ENCODE measurements at places on chromosomes 1 and 21. TPM values are rescaled to one million over a fixed set of nuclear protein-coding genes. Genes with fewer than 3 reads are reported as not detected.

GRCh38 chr1:110348771-110349170 is 9.6 kb downstream of the RBM15 start:
- H3K27ac ChIP-seq = peak overlapping the region; percentile 24
- peaks cover 92% of the 10 kb centered on the region for H3K36me3 ChIP-seq
- no peak for DNase-seq
- H3K4me3 ChIP-seq = no peak overlapping the region
- H3K27me3 ChIP-seq = no peaks in the 10 kb centered on the region
- H3K4me1 ChIP-seq = peaks cover 5% of the 10 kb centered on the region

DNA sequence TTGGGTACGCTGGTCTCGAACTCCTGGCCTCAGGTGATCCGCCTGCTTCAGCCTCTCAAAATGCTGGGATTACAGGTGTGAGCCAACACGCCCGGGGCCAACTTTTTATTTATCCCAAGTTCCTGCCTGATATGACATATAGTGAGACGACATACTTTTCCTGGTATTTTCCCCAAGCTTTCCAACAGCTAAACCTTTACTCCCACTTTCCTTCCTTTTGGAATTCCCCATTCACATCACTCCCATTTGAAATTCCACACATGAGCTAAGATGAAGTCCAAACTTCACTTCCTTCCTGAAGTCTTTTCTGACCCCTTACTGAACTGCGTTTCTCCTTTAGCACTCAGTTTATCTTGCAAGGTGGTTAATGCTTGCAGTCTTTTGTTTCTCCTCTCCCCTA is 64.1 kb downstream of the S1PR1 start:
- no peaks in the 10 kb centered on the region for H3K4me1 ChIP-seq
- DNase-seq = no peak
- no peaks in the 10 kb centered on the region for H3K36me3 ChIP-seq
- no peaks in the 10 kb centered on the region for H3K27me3 ChIP-seq

RHBDL2 gene
- total RNA-seq = not detected

DNA sequence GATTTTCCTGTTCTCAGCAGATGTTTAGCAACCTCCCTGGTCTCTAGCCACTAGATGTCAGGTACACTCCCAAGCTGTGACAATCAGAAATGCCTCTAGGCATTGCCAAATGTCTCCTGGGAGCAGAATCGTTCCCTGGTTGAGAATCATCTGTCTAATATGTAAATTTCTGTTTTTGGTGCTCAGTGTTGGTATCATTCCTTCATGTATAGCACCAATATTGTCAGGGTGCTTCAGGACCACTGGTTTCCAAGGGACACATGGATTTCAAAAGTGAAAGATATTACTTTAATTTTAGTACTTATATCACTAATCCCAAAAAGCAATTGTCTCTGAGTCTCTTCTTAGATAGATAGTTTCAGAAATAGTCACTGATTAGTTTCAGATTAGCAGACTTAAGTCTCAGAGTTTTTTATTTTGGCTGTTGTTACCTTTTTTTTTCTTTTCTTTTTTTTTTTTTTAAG is 160.1 kb downstream of the PTPRC start:
- H3K27ac ChIP-seq = no peak overlapping the region
- H3K4me3 ChIP-seq = no peak overlapping the region
- no peaks in the 10 kb centered on the region for H3K27me3 ChIP-seq
- no peak for DNase-seq
- no peaks in the 10 kb centered on the region for H3K36me3 ChIP-seq

- H3K27ac ChIP-seq = no peak overlapping the region
- peak overlapping the region; percentile 34 for H3K4me3 ChIP-seq
- no peaks in the 10 kb centered on the region for H3K36me3 ChIP-seq
- H3K27me3 ChIP-seq = peaks cover 26% of the 10 kb centered on the region
- H3K4me1 ChIP-seq = peaks cover 3% of the 10 kb centered on the region
- DNase-seq = no peak
Measured at GRCh38 chr1:9293241-9293532, 493 bp downstream of the SPSB1 start.

DNA sequence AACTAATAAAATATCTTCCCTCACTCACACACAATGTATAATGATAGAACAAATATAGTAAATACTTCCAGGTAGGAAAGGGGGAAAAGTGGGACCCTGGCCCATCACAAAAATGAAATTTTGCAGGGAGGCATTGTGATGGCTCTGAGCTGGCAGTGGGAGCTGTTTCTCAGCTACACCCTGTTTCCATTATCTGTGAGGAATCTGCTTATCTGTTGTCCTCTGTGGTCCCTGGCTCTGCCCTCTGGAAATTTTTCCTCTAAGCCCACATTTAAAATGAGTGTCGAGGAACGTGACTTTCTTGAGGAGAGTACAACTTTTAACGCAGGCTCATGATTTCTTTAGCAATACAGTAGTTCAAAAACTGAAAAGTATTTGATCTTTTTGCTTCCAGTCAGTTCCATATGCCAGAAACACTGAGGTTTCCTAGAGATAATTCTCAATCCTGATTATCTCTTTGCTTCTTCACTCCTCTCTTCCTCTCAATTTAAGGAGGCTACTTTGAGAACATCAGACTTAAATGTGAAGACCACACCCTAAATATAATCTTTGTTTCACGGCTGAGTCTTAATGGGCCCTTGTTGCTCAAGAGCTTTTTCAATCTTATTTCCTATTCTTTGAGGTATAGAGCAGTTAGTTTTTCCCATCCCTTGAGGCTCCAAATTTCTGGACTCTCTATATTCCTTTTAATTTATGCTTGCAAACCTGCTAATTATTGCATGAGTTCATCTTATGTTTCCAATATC is 5.0 kb upstream of the EEIG2 start:
- H3K4me3 ChIP-seq = no peak overlapping the region
- no peaks in the 10 kb centered on the region for H3K27me3 ChIP-seq
- H3K4me1 ChIP-seq = peaks cover 4% of the 10 kb centered on the region

GRCh38 chr1:23483321-23484252 is at the start of gene ASAP3:
ASAP3 (minus strand) TSS chr1:23484179; CDS start chr1:23484133, 46 bp downstream.
- H3K27me3 ChIP-seq = no peaks in the 10 kb centered on the region
- H3K27ac ChIP-seq = peak within 1 kb of the TSS; percentile 64
- peaks cover 45% of the 10 kb centered on the region for H3K4me1 ChIP-seq
- peak within 1 kb of the TSS; percentile 68 for H3K4me3 ChIP-seq
- DNase-seq = no peak
- H3K36me3 ChIP-seq = no peaks in the 10 kb centered on the region

GRCh38 chr21:45530423-45531113 is 11.7 kb downstream of the SLC19A1 start:
- H3K4me3 ChIP-seq = no peak overlapping the region
- no peak for DNase-seq
- H3K36me3 ChIP-seq = peaks cover 92% of the 10 kb centered on the region
- H3K4me1 ChIP-seq = no peaks in the 10 kb centered on the region
- H3K27me3 ChIP-seq = no peaks in the 10 kb centered on the region

- peaks cover 13% of the 10 kb centered on the region for H3K27me3 ChIP-seq
- no peak for DNase-seq
- no peaks in the 10 kb centered on the region for H3K36me3 ChIP-seq
- H3K4me3 ChIP-seq = no peak overlapping the region
Measured at GRCh38 chr1:9247894-9248293, 13.3 kb downstream of the H6PD start.

DNA sequence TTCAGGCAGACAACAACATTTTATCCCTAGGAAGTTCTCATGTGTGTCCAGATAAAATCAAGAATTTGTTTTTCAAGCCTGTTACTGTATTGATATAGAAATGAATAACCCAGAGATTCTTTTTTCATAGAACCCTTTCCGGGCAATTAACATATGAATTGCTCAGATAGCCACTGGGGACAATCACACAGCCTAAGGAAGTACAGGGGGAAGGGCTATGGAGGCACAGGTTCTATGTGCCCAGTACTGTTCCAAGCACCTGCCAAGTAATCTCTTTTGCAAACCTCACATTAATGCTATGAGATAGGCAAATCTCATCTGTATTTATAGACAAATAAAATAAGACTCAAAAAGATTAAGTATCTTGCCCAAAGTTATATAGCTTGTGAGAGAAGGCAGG is 84.9 kb downstream of the NTNG1 start:
- no peaks in the 10 kb centered on the region for H3K36me3 ChIP-seq
- H3K27ac ChIP-seq = no peak overlapping the region
- no peak overlapping the region for H3K4me3 ChIP-seq
- DNase-seq = no peak
- no peaks in the 10 kb centered on the region for H3K4me1 ChIP-seq

DNA sequence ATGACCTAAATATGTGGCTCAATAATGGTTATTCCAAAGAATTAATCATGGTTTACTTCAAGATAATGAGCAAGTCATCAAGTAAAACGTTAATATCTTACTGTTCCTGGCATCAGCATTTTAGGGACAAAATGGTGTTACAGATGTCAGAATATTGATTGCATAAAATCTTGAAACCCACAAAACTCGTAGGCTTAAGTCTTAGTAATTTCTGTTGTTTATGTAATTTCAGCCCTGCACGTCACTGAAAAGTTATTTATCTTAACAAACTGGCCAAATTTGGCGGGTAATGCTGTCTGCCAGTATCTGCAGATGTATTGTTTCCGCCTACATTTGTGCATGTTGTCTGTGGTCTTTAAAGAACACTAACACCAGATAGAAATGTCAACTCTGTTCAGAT is 25.8 kb downstream of the CDC7 start:
- no peaks in the 10 kb centered on the region for H3K27me3 ChIP-seq
- H3K27ac ChIP-seq = no peak overlapping the region
- DNase-seq = no peak
- peaks cover 31% of the 10 kb centered on the region for H3K36me3 ChIP-seq
- H3K4me1 ChIP-seq = no peaks in the 10 kb centered on the region

MAP1LC3C gene
- total RNA-seq = not detected

SHE gene
- total RNA-seq = not detected

PIK3R3 gene
- total RNA-seq = 6.2 TPM

DNA sequence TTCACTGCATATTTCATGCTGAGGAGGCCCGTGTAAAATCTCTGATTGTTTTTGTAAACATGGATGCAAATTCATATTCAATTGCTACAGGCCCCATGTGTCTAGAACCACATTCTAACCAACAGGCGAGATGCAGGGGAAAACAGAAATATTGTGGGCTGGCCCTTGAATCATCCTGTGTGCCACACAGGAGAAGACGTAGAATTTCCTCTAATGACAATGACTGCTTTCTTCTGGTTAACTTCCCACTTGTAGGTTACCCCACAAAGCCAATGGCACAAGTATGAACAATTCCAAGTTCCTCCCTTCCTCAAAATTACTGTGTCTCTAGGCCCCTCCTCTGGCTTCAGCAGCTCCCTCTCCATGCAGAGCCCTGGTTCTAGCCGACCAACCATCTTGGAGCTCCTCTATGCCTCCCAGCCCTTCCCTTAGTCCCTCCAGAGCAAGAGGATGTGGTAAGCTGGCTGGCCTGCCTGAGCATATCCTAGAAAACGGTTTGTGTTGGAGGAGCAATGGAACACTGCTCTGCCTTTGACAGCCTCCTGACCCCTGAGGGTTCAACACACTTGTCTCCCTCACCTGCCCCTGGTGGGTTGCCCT is 205.2 kb downstream of the HS2ST1 start:
- DNase-seq = no peak
- H3K4me3 ChIP-seq = no peak overlapping the region
- H3K27me3 ChIP-seq = peaks cover 17% of the 10 kb centered on the region
- H3K27ac ChIP-seq = no peak overlapping the region
- no peaks in the 10 kb centered on the region for H3K36me3 ChIP-seq

- DNase-seq = peak; percentile 46
- H3K4me1 ChIP-seq = peaks cover 4% of the 10 kb centered on the region
- H3K36me3 ChIP-seq = no peaks in the 10 kb centered on the region
- no peak overlapping the region for H3K27ac ChIP-seq
Measured at GRCh38 chr1:22665752-22666151, 12.7 kb downstream of the C1QB start.

HRNR gene
- not detected for total RNA-seq

ACTL8 gene
- 2.1 TPM for total RNA-seq

IGSF9 gene
- total RNA-seq = 0.34 TPM

DNA sequence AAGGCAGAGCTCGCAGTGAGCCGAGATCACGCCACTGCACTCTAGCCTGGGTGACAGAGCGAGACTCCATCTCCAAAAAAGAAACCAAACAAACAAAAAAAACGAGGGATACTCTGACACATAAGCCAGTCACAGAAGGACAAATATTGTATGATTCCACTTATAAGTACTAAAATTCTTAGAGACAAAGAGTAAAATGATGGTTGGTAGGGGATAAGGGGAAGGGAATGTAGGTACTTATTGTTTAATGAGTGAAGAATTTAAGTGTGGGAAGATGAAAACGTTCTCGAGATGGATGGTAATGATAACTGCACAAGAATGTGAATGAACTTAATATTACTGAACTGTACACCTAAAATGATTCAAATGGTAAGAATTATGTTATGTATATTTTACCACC is 66.7 kb upstream of the GUCA2A start:
- no peaks in the 10 kb centered on the region for H3K36me3 ChIP-seq
- H3K4me3 ChIP-seq = no peak overlapping the region
- H3K4me1 ChIP-seq = no peaks in the 10 kb centered on the region

DNA sequence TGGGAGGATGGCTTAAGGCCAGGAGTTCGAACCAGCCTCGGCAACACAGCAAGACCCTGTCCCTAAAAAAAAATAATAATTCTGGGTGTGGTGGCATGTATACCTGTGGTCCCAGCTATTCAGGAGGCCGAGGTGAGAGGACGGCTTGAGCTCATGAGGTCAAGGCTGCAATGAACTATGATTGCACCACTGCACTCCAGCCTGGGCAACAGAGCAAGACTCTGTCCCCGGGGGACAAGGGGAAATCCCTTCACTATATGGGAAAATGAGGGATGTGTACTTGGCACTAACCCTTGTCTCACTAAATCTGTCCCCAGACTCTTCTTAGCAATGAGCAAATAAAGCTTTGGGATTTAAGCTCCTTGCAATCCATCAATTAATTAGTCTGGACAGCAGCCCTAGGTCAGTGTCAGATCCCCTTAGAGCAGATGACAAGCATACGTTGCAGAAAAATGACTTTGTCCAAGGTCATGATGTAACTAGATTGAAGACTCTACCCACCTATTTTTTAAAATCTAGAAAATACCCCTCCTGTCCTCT is 9.4 kb downstream of the KDM5B start:
- H3K4me3 ChIP-seq = no peak overlapping the region
- no peak for DNase-seq
- H3K27ac ChIP-seq = no peak overlapping the region
- peaks cover 19% of the 10 kb centered on the region for H3K36me3 ChIP-seq

GUCA2B gene
- total RNA-seq = not detected

DNA sequence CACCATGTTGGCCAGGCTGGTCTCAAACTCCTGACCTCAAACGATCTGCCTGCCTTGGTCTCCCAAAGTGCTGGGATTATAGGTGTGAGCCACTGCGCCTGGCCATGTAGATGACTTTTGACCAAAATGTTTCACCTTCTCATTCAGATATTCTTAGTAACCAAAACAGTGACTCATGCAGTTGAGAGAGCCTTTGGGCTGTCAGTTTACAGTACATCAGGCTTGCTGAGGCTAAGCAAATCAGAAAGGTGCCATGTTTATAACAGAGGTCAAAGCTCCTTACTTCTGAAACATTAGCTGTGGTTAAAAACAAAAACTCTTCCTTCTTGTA is 21.0 kb downstream of the CNIH4 start:
- peak; percentile 28 for DNase-seq
- H3K27me3 ChIP-seq = no peaks in the 10 kb centered on the region
- no peak overlapping the region for H3K27ac ChIP-seq
- no peaks in the 10 kb centered on the region for H3K4me1 ChIP-seq

- H3K27ac ChIP-seq = no peak overlapping the region
- H3K4me1 ChIP-seq = peaks cover 17% of the 10 kb centered on the region
- no peaks in the 10 kb centered on the region for H3K36me3 ChIP-seq
- peaks cover 9% of the 10 kb centered on the region for H3K27me3 ChIP-seq
- no peak for DNase-seq
Measured at GRCh38 chr1:26999440-26999987, 6.0 kb downstream of the TRNP1 start.

- H3K4me1 ChIP-seq = 0 out of 3 replicates have a peak, but pooled peaks cover 2% of the 10 kb centered on the region
- H3K36me3 ChIP-seq = no peaks in the 10 kb centered on the region
- H3K27ac ChIP-seq = no peak overlapping the region
- H3K4me3 ChIP-seq = no peak overlapping the region
- DNase-seq = no peak
- peaks cover 29% of the 10 kb centered on the region for H3K27me3 ChIP-seq
Measured at GRCh38 chr1:41385398-41386195, 24.4 kb downstream of the FOXO6 start.
